ENCODE measurements at places on chromosomes 2 and 18.
A peak's percentile ranks its signal among the peaks of the same experiment; 100 is the strongest.

DNA sequence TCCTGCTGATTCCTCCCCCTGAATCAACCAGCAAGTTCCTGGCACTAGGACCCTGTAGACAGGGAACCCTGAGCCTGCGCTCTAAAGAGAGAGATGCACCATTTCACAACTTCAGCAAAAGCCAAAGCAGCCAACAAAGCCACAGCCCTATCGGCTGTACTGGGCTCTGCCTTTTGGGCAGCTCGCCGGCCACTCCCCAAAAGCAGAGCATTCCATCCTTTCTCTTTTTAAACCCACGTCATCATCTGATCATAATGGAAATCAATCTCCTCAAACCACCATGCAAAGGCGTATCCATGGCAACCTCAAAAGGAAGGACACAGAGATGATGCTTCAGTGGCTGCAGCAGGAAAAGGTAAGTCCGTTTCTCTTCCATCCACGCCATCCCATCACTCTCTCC lies 5.3 kb upstream of the DCTN1 start:
- no peak for DNase-seq

GRCh38 chr2:95384854-95385569 lies 17.5 kb upstream of the FAHD2A start:
- DNase-seq = peak; percentile 6

GRCh38 chr2:30155889-30156658 lies 9.3 kb downstream of the YPEL5 start:
- DNase-seq = no peak

GRCh38 chr2:41414486-41415230 lies 633.2 kb upstream of the PKDCC start:
- peak; percentile 14 for DNase-seq

DNA sequence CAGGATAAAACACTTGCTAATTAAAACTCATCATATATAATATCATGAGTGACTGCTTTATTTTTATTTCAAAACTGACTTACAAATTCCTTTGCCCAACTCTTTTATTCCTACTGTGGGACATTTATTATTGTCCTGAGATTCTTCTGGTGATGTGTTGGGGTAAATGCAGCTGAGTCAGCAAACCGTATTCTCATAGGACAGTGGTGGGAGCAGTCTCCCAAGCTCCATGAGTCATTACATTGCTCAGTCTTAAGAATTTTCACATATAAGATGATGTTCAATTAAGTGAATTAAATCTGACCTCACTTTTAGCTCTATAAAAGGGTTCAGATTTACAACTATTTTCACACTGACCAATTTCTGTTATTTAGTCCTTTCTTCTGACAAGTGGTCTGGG lies 1530.7 kb downstream of the LRP1B start:
- no peak for DNase-seq

DNA sequence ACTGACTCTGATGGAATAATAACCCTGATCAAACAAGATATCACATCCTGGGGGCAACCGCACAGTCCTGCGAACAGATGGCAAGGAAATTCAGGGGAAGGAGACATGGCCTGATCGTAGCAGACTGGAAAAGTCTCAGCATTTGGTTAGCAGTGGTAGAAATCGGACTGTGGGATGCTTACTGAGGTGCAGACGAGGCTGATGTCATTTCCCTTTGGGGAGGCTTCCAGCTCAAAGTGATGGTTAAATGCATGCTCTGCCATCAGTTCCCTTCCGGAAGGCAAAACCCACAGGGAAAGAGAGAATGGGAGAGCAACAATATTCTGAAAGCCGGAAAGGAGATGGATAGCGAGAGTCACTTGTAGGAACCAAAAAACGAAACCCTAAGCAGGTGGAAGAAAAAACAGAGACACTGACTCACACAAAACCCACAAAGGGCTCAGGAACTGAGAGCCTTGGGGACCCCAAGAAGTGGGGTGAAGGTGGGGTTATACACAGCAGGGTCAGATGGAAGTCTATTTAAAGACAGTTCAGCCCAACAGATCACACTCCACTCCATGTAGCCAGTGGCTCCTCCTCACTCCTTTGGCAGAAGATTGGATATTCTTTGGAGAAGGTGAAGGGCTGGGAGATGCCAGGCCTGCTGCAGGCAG lies 93.1 kb downstream of the INPP5D start:
- no peak for DNase-seq

DNA sequence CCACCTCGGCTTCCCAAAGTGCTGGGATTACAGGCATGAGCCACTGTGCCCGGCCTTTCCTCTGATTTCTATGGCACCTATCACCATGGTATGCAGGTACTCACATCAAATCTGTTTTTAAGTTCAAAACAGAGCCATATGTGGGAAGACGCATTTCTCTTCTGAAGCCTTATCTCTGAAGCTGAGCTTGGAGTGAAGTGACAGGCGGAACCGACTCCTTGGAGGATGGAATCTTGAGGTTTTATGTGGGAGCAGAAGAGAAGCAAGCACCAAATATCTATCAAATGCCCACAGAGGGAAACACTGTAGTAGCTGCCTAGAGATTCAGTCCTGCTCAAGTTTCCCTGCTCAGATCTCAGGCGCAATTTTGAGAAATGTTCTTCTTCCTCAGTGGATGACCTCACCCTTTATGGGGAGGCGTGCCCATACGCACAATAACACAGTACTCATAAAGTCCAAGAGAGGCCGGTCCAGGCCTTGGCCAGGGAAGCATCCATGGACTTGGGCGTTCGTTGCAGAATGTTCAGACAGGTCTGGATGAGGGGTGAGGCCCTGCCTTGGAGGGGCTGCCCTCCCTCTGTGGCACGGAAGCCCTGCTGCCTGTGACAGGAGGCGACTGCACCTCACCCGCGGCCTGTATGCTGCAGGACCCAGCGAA lies 67.9 kb downstream of the HNRNPLL start:
- DNase-seq = no peak

- no peak for DNase-seq
Measured at GRCh38 chr2:181185421-181185820, 205.0 kb downstream of the UBE2E3 start.

GRCh38 chr2:205610437-205610836 lies 71.9 kb upstream of the NRP2 start:
- no peak for DNase-seq

DNA sequence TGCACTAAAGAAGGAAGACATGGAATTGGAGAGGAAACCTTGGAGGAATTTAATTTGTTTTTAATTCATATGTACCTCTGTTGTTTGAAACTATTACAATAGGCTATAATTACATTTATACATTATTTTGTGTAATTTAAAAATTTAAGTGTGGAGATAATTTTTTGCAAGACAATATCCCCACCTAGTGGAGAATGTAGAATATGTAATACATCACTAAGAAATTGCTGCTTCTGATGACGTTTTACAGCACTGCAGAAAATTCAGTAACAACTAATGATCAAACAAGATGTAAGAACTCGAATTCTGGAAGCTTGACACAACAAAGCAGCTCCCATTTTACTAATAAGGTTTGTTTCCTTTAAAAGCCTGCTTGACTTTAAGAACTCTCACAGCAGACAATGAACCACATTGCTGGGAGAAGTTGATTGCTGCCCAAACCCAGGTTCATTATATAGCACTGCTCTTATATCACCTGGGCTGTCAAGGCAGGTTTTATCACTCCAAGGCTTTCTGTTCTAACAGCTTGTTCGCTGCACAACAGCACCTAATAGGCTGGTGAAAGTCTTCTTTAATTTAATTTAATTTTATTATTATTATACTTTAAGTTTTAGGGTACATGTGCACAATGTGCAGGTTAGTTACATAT lies 53.4 kb downstream of the THADA start:
- peak; percentile 36 for DNase-seq

GRCh38 chr2:148817210-148817708 lies 57.8 kb upstream of the KIF5C start:
- DNase-seq = no peak

DNA sequence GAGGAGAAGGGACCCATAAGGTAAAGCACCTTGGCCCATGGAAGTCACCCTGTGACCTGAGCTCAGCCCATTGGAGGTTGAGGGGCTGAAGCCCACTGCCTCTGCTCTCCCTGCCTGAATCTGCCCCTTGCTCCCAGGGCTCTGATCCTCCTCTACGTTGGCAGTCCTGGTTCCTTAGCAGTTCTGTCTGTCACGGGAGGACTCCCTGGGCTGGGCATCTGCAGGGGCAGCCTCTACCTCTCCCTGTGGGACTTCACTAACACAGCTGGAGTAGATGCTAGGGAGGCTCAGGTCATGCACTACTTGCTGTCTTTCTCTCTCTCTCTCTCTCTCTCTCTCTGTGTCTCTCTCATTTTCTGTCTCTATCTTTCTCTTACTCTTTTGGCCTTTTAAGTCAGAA lies 8.7 kb downstream of the GYPC start:
- DNase-seq = no peak

GRCh38 chr18:55370936-55371335 lies 217.1 kb downstream of the TCF4 start:
- DNase-seq = no peak

GRCh38 chr2:164028814-164029534 lies 293.2 kb upstream of the FIGN start:
- DNase-seq = no peak

- no peak for DNase-seq
Measured at GRCh38 chr2:36698993-36699392, 2.5 kb downstream of the VIT start.

DNA sequence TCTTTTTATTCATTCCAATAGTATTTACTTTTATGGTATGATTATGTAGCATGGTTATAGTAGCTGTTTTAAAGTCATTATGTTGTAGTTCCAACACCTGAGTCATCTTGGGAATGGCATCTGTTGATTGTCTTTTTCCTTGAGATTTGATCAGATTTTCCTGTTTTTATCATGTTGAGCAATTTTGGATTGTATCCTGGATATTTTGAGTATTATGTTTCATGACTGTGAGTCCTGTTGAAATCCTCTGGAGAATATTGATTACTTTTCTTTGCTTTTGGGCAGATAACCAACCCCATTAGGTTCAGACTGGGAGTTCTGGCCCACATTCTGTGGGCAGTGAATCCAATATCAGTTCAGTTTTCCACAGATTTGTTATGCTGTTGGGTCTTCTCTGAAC lies 163.2 kb upstream of the SPRED2 start:
- DNase-seq = no peak

DNA sequence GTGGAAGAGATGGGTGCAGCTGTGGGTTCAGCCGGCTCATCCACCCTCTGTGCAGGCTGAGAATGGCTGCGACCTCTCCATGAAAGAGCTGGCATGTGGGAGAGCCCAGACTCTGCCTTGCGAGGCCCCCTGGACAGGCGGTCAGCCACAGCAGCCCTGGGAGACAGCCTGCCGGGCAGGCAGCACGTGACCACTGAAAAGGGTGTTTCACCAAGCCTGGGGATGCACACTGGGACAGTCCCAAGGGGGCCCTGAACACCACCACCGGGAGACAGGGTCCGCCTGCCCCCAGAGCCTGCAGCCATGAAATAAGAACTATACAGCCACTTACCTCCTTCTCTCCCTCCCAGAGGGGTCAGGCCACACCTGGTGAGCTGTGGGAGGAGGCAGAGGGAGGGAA lies 11.5 kb downstream of the RFX8 start:
- DNase-seq = no peak

GRCh38 chr2:70520825-70521224 lies 32.8 kb downstream of the TGFA start:
- no peak for DNase-seq

GRCh38 chr18:32201948-32202672 lies 12.3 kb downstream of the MEP1B start:
- no peak for DNase-seq

GRCh38 chr2:83051538-83052170 lies 1407.4 kb downstream of the SUCLG1 start:
- DNase-seq = no peak

DNA sequence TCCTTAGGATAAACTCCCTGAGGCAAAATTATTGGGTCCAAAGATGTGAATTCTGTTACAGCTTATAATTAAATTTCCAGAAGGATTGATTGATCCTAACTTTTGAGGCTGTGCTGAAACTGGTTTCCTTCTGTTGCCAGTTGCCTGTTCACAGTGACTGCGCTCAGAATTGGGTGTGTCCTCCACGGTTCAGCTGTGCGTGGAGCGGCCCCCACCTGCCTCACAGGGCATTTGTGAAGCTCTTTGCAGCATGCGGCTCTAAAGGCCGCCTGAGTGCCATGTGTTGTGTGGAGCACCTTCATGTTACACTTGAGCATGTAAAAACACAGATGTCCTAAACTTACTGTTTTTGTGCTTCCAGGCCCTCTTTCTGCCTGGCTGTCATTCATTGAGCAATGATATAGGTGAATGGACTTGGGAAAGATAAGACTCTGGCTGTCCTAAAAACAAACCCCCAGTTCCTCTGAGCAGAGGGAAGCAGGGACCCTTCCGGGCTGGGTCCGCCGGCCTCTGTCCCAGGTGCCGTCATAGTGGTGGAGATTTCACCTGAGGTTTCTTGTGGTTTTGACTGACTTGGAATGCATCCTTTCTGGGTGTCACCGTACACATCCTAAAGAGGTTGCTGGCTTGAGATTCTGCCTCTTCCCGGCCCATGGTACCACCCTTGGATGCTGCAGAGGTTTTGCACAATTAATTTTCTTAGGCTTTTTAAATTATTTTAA lies 173.6 kb downstream of the LDLRAD4 start:
- DNase-seq = no peak

DNA sequence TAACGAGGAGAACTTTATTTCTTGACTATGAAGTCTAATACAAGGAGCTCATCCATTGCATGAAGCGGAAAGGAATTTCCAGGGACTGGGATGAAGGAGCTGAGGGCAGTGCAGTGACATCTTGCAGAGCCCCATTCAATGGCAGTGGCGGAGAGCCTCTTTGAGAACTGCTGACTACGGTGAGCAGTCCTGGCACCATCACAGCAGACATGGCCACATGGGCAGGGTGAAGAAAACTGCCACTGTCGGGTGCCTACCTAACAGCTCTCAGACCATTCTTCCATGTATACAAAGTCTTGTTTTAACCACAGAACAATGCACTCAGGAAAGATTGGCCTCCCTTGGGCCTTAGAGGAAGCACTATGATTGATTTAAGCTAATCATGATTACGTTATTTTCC lies 506.1 kb upstream of the DCC start:
- no peak for DNase-seq

DNA sequence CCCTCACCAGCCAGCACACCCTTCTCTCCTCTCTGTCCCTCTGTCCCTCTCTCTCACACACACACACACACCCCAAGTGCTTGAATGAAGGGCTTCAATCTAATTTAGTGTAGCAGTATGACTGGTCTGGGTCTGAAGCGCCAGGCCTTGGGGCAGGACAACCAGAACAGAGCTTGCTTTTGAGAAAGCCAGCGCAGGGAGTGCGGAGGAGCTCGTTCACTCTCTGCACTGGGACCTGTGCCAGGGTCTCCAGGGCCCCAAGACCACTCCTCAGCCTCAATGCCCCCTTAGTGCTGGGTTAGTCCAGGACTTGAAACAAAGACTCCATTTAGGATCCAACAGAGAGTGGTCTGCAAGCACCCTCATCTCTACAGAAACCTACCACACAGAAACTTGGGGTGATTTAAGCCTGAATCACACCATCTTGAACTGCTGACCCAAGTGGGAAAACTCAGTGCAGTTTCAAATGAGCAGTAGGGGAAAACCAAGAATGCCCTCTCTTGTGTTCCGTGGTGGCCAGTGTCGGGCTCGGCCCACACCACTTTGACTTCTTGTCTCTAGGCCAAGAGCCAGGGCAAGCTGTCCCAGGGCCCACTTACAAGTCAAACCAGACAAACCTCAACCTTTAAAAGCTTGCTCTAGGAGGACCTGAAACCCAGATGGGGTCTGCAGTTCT lies 66.6 kb upstream of the WIPF1 start:
- DNase-seq = no peak

All from GM10248 (cell line).